ENCODE measurements at places on chromosomes 7 and 10. TPM values are rescaled to one million over a fixed set of nuclear protein-coding genes. Genes with fewer than 3 reads are reported as not detected.

Gene CADPS2
- 15.1 TPM for polyA plus RNA-seq

DNA sequence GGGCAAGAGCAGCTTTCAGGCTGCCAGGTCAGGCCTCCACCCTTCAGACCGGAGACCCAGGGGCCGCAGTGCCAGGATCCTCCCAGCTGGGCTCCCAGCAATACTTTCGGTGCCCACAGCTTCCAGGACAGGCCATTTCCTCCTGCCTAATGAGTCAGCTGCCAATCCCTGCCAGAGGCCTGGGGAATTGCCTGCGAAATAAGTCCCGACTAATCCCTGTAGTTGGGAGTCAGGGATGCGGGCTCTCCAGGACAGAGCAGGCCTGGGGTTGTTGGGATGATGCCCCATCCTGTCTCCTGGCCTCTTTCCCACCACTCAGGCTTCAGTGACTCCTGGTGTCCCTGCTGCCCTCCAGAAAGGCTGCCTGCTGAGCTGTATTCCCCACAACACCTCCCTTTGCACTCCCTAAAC is 143.5 kb upstream of the UNC5B start:
- DNase-seq: no peak

Gene MOGAT3
- polyA plus RNA-seq: 72.1 TPM

Gene STRIP2
- 2.0 TPM for polyA plus RNA-seq

DNA sequence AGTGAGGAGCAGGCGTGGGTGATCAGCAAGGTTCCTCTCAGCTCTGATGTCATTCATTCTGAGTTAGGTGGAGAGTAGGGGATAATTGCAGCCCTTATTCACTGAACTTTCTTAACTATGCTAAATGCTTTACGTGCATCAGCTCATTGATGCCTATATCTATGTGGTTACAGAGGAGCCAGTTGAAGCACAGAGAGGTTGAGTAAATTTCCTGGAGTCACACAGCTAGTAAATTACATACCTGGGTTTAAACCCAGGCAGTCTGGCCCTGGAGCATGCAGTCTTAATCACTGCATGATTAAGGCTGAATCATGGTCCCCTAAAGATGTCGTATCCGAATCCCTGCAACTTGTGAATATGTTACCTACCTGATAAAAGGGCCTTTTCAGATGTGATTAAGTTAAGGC is 99.6 kb downstream of the GRK5 start:
- DNase-seq: no peak

Gene ABCC2
- polyA plus RNA-seq: 94.3 TPM
